ENCODE measurements at places on chromosomes 11 and 22.
A peak's percentile ranks its signal among the peaks of the same experiment; 100 is the strongest.

GRCh38 chr11:111879637-111879960 lies 258 bp downstream of the CFAP68 start:
- DNase-seq: no peak

- no peak for DNase-seq
Observed at GRCh38 chr11:48141475-48142122, 75.0 kb upstream of the OR4B1 start.

DNA sequence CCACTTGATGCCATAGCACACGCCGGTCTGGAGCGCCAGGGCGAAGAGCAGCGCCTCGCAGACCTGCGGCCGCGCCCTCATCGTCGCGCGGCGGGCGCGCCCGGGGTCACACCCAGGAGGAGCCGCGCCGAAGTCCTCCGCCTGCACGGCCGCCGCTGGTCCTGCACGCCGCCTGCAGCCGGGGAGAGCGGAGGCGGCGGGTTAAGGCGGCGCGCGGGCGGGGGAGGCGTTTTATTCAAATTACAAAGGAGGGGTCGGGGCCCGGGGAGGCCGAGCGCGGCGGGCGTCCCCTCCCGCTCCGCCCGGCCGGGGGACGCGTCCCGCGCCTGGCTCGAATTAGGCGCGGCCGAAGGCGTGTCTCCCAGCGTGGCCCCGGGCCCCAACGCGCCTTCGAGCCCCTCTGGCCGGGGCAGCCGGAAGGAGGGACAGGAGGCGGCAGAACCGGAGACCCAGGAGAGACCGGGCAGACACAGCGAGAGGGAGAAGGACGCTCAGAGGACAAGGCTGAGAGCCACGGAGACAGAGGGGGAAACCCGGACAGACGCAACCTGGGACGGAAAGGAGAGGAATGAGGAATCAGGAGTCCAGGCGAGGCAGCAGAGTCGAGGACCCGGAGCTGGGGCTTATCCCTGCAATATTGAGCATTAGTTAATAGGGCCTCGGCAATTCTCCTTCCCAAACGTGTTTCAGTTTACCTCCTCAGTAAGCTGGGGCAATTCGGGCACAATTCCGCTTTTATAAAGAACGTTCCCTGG lies at the start of gene WNT11:
WNT11 (minus strand) TSS at position 176 of the 755 bp plus-strand sequence; CDS start at position 81, 95 bp downstream.
- DNase-seq: no peak

DNA sequence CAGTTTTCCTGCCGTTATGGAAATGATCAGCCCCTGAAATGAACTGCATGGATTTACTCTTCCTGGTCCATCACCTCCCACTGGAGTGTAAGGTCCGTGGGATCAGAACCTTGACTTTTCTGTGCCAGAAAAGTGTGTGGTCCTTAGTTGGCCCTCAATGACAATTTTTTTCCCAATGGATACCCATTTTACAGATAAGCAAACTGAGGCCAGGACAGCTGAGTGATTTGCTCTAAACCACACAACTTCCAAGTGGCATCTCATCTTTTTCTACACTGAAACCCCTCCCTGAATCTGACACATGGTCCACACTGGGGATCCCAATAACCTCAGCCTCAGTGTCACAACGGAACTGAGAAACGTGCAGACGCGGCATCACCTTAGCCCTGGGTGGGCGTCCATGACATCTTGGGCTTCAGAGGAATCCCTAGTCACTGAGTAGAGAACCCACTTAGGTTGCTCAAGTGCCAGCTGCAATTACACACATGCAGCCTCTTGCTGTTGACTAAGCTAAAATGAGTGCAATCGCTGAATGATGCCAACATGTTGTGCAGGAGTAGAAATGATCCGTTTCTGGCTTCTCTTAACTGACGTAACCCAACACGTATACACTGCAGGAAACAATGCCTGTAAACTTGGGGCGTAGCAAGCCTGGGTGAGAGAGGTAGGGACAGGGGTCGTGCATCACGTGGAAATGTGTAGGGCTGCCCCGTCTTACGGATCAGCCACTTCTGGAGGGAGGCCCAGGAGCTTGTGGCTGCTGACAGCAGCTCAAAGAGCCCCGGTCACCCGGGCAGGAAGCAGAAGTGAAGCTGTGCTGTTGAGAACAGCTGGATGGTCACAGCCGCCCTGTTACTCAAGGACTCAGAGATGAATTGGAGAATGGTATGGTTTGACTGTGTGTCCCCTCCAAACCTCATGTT lies 136.3 kb downstream of the SHANK2 start:
- no peak for DNase-seq

- DNase-seq: no peak
Observed at GRCh38 chr11:94593030-94593429, 25.9 kb downstream of the PIWIL4 start.

GRCh38 chr11:2471048-2471803 lies 26.4 kb downstream of the KCNQ1 start:
- DNase-seq: no peak

GRCh38 chr11:109040303-109040702 lies 375.4 kb downstream of the DDX10 start:
- DNase-seq: no peak

DNA sequence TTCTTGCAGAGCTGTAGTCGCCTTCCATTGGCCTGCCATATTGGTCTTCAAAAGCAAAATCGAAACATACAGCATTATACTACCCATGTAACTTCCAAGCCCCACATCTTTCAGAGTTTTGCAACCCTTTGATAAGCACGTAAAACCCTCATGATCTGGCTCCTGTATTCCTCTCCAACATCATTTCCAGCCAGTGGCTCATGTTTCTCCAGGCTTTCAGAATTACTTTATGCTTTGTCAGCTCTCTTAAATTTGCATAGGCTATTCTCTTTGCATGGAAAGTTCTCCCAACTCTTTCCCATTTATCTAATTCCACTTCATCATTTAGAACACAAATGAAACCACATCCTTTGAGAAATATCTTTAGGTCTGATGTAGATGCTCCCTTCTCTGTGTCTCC lies 67.8 kb upstream of the DDI1 start:
- DNase-seq: no peak

- no peak for DNase-seq
Observed at GRCh38 chr11:115637599-115638241, 133.5 kb upstream of the CADM1 start.

- no peak for DNase-seq
Observed at GRCh38 chr22:25742918-25743708, 1.1 kb downstream of the MYO18B start.

DNA sequence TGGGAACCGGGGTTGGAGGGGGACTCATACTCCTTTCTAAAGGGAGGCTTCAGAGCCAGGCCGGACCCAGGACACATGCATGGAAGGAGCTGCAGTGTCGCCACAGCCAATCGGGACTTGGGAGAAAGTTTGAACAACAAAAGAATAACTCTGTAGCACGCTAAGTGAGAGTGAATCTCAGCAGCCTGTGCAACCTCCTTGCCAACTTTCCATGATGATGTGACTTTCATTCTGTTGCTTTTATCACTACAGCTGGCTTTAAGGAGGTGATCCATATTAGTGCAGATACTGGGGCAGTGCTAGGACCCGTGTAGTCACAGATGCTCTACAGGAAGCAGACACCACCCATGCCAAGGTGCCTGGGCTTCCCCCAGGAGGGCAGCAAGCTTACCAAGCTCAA lies 157.3 kb downstream of the MPPED1 start:
- no peak for DNase-seq

DNA sequence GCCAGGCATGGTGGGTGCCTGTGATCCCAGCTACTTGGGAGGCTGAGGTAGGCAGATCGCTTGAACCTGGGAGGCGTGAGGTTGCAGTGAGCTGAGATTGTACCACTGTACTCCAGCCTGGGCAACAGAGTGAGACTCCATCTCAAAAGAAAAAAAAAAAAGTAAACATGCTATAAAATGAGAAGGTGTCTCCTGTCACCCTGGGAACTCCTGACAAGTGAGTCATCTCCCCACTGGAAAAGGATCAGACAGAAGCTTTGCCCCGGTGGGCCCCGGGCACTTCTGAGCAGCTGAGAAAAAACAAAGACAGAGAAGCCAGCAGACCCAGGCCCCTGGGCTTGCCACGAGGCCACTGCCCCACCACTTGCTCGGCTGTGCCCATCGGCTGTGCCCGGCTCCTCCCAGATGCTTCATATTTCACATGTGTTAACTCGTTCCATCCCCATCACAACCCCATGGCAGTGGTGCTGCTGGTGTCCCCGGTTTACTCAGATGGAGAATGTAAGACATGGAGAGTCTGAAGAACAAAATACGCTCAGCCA lies 22.3 kb downstream of the TTLL1 start:
- DNase-seq: peak; percentile 42

GRCh38 chr11:83827520-83827919 lies 541.4 kb upstream of the CCDC90B start:
- DNase-seq: no peak

DNA sequence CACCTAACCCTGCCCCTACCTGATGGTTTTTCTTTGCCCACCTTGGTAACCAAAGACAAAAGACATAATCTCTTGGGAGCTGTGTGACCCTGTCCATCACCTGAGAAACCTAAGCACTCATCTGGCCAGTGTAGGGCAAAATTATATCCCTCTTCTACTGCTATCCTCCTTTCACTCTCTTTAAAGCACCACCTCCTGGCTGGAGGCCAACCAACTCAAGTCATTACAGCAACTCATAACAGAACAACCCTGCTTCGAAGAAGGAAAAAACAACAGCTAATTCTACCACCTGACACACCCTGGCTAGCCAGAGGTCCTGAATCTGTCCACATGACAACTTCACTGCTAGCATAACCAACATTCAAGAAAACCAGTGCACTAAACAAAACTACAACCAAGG lies 45.5 kb downstream of the GAS2 start:
- DNase-seq: no peak

DNA sequence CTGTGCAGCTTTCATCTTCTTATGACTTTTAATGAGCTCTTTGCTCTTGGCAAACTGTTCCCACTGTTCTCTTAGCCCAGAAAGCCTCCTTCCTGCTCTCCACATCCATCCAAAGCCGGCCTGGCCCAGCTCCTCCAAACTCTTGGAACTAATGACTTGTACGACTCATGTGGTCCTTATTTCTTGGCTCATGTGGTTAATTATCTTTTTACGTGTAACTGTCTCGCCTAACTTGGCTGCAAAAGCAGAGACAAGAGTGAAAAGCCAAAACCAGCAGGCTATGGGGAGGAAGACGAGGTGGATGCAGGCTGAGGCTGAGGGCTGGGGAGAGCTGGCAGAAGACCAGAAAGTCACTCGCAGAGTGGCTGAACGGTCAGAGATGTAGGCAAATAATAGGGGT lies 5.5 kb downstream of the CSNK2A3 start:
- no peak for DNase-seq

- DNase-seq: no peak
Observed at GRCh38 chr11:77630157-77630710, 7.4 kb downstream of the CLNS1A start.

- no peak for DNase-seq
Observed at GRCh38 chr11:61549662-61550568, 31.0 kb downstream of the SYT7 start.

GRCh38 chr22:50146439-50147238 lies 23.9 kb upstream of the PANX2 start:
- DNase-seq: peak; percentile 11

- no peak for DNase-seq
Observed at GRCh38 chr11:103953797-103954486, 82.5 kb upstream of the DDI1 start.

GRCh38 chr11:8826139-8826786 lies 84.7 kb upstream of the AKIP1 start:
- peak; percentile 53 for DNase-seq

GRCh38 chr11:33894398-33894746 lies 2.5 kb upstream of the LMO2 start:
- DNase-seq: no peak

- DNase-seq: no peak
Observed at GRCh38 chr11:77072851-77073327, 6.1 kb downstream of the CAPN5 start.

GRCh38 chr11:132050049-132050448 lies 679.6 kb downstream of the NTM start:
- no peak for DNase-seq

GRCh38 chr22:20506543-20507252 lies 712 bp upstream of the MED15 start:
- no peak for DNase-seq

- DNase-seq: no peak
Observed at GRCh38 chr22:42366806-42367581, 65.2 kb downstream of the NFAM1 start.

GRCh38 chr11:46361283-46362155 lies 14.3 kb downstream of the DGKZ start:
- no peak for DNase-seq

Data from HS-27A (cell line).